SK-N-SH (cell line): ENCODE measurements at places on chromosomes 3 and 15. TPM values are rescaled to one million over a fixed set of nuclear protein-coding genes. Genes with fewer than 3 reads are reported as not detected.
A peak's percentile ranks its signal among the peaks of the same experiment; 100 is the strongest.

- DNase-seq: no peak
These were observed 149.5 kb downstream of the PLCH1 start for GRCh38 chr3:155595371-155595770.

Gene ZNF619
- 1.6 and 2.4 TPM in 2 replicates for polyA plus RNA-seq

DNA sequence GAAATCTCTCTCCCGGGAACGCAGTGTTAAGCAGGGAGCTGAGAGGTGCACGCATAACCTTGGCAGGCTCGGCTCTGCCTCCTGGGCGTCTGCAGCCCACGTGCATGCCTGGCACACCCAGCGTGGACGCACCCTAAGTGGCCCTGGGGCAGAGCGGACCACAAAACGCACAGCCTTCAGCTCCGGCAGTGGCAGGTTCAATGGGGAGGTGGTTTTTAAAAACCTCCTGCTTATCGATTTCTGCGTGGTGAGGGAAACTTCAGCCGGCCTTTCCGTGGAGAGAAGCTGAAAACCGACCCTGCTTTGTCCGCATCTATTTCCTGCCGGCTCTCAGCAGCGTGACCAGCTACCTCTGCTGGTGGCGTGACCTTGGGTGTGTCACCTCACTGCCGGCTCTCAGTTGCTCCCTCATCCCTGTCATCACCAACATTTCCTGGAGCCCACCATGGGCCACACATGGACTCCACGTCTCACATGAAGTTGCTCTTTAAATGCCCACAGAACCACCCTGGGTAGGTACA, 134.8 kb upstream of the MEF2A start:
- DNase-seq: no peak

Gene LRRC34
- polyA plus RNA-seq: 1.6 and 2.6 TPM in 2 replicates

- DNase-seq: peak; percentile 92
These were observed at the start of gene ONECUT1 for GRCh38 chr15:52790169-52790708. Gene ONECUT1, minus strand, starts transcription at chr15:52790336. Its CDS starts 452 bp downstream, at chr15:52789884.

Gene SLC51A
- not detected in 2 replicates for polyA plus RNA-seq

GRCh38 chr15:65072027-65072426, 4.2 kb upstream of the RASL12 start:
- no peak for DNase-seq

GRCh38 chr3:42911551-42911950, 5.6 kb downstream of the ZNF662 start:
- DNase-seq: no peak

- no peak for DNase-seq
These were observed 158.8 kb downstream of the SMAD6 start for GRCh38 chr15:66860844-66861243.

- DNase-seq: no peak
These were observed 25.0 kb downstream of the DNAH1 start for GRCh38 chr3:52341123-52341522.

DNA sequence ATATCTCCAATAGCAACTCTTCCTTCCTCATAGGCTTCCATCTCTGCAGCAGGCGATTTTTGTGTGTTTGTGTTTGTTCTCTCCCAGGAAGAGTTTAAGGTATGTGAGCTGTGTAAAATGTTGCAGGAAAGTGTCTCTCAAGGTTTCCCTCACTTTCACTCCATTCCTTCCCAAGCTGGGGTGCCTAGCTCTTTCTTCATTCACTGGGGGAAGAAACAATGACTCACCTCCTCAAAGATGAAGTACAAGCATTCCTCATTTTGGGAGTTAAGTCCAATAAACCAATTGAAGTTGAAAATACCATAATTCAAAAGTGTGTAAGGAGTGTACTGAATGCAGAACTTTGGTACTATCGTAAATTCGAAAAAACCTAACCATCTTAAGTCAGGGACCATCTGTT, 422.7 kb upstream of the CFAP20DC start:
- DNase-seq: no peak

DNA sequence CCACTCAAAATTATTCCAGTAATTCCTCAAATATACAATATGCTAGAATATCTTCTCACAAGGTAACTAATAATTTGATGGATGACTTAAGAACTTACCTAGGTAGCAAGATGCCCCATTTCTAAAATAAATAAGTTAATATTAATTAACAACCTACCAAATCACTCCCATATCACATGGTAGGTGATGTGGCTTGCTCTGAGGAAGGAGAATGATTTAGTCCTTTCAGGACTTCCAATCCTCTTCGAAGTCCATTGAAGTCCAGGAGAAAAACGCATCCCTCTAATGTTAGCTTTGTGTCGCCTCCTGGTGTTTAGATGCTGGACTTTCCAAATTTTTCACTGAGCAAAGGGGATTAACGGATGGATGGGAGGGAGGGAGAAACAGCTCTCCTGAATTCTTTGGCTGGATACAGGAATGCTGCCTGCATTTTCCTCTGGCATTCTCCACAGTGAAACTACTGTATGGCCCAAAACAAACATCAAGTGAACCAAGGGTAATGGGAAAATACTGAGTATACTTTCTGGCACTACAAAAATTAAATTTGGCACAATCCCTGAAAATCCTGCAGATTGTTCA, 58.6 kb downstream of the PRICKLE2 start:
- peak; percentile 54 for DNase-seq

Gene ALDH1L1
- 0.03 TPM in 1 of 2 replicates, not detected in the other for polyA plus RNA-seq

DNA sequence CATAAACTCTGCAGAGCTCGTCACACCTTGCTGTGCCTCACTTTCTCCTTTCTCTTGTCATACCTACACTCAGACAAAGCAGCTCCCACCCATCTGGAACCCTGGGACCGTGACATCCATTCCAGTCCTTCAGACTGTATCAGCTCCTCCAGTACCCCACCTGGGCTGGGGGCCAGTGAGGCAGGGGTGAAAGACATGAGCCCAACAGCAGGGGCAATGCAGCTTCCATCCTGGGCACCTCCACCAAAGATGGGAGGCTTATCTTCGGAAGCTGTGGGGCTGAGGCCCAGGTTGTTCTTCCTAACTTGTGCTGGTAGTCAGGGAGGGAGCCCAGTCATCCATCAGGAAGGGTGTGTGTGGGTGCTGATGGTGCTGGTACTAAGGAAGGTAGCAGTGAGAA, 109.2 kb downstream of the EEFSEC start:
- no peak for DNase-seq

Gene PARP16
- 6.3 and 6.5 TPM in 2 replicates for polyA plus RNA-seq

Gene SPATA16
- not detected in 2 replicates for polyA plus RNA-seq

DNA sequence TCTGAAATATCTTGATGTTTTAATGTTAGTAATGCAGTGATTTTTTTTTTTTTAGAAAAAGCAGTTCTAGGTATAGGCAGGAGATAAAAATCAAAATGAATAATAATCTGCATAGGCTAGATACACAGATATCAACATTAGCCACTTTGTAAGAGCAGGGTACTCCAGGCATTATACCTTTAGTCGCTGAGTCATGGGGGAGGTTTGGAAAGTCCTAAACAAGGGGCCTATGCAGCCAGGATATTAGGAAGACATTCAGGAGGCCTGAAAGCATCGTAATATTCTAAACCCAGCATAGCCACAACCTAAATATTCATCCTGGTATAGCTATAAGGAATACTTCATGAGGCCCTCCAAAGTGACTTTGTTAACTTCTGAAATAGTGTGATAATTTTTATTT, 258.1 kb upstream of the NECTIN3 start:
- no peak for DNase-seq

Gene CHRM5
- 0.03 TPM in 1 of 2 replicates, not detected in the other for polyA plus RNA-seq

Gene ACP3
- polyA plus RNA-seq: 0.19 and 0.30 TPM in 2 replicates

- DNase-seq: no peak
These were observed 66.5 kb downstream of the MBNL1 start for GRCh38 chr3:152335273-152335672.

Gene DPPA2
- not detected in 2 replicates for polyA plus RNA-seq

Gene THSD4
- polyA plus RNA-seq: 64.8 and 79.1 TPM in 2 replicates

Gene SEC11A
- polyA plus RNA-seq: 107 and 134 TPM in 2 replicates

Gene P2RY14
- not detected in 2 replicates for polyA plus RNA-seq

Gene CLRN1
- polyA plus RNA-seq: not detected in 2 replicates

GRCh38 chr3:86954226-86954625, 36.7 kb downstream of the VGLL3 start:
- DNase-seq: no peak

Gene NOX5
- 0.02 and 0.05 TPM in 2 replicates for polyA plus RNA-seq

DNA sequence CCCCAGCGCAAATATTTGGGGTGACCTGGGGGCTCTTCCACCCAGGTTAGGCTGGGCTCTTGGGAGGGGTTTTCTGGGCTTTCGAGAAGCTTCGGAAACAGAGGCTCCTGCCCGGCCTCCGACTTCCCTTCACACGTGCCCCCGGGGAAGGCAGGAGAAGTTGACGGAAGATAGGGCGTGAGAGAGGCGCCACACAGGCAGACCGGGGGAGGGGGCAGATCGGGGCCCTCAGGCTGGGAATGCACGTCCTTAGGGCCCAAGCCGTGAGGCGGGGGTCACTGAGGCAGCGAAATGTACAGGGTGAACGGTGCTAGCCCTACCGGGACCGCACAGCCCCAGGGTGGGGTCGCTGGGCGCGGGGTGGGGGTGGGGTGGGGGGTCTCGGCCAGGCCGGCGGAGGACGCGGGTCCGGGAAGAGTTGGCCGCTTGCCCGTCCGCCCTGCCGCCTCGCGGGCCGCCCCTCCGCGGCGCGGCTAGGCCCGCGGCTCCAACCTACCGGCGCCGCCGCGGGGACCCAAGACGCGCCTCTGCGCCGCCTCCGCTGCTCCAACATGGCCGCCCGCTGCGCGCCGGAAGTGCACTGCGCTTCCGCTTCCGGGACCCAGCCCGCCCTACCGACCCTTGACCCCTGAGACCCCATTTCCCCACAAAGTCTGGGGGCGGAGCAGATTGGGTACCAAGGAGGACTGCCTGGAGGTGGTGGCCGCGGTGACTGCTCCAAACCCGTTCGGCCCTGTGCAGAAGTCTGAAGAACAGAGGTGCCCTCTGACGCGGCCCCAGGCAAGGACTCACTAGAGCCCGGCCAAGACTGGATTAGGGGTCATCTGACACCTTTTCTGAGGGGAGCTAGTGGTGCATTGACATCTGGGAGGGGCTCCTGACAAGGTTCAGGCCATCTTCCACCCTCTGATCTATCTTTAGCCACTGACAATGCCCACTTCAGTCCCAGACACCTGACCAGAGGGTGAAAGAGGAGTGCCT, at the start of gene CCDC71:
Gene CCDC71 (minus strand): TSS at position 561 of the 981 bp plus-strand sequence. CDS start 2,123 bp downstream, outside the sequence.
- peak; percentile 97 for DNase-seq
